ENCODE measurements at places on chromosomes 12 and 14. TPM values are rescaled to one million over a fixed set of nuclear protein-coding genes. Genes with fewer than 3 reads are reported as not detected.

The HCAR3 gene
- 12.3 TPM for total RNA-seq

DNA sequence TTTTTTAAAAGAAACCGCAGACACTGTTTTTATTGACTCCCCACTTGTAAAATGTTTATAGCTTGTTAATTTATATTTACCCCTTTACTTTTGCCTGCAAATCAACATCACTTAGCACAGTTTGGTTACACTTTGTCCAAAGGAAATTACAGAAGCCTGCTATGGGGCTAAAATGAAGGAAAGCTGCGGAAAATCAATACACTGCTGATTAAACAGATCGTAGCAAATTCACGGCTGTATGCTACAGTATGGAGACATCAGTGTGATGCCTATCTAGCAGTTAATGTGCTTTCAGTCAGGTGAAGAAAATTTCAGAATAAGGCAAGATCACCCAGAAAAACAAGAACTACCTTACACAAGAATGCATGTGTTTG is 110.0 kb downstream of the FOXG1 start:
- DNase-seq: no peak

- no peak for DNase-seq
Measured at GRCh38 chr12:27999970-28000369, 27.4 kb upstream of the PTHLH start.

The GDF3 gene
- not detected for total RNA-seq

DNA sequence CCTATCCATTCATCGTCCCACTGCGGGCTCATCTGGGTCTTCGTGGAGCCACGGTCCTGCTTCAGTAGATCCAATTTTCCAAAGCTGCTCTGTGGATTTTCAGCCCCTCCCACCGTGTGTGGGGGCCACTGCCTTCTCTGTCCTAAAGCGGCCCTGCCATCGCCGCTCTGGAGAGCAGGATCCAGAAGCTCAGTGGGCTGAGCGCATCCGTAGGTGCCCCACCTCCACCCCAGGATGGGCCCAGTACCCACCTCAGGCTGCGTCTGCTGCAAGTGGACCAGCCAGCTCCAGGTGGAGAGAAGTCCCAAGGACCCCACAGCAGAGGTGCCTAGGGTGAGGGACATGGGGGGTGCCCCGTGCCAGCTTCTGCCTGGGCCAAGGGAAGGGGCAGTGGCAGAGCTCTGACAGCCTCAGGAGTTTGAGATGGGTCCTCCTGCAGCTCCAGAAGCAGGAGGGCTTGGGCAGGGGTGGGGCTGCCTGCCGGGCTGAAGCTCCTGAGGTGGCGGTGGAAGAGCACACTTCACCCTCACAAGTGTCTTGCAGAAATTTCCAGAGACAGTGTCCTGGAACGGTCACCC is 148.1 kb upstream of the C14orf180 start:
- no peak for DNase-seq

The KLHL33 gene
- total RNA-seq: 0.26 TPM

DNA sequence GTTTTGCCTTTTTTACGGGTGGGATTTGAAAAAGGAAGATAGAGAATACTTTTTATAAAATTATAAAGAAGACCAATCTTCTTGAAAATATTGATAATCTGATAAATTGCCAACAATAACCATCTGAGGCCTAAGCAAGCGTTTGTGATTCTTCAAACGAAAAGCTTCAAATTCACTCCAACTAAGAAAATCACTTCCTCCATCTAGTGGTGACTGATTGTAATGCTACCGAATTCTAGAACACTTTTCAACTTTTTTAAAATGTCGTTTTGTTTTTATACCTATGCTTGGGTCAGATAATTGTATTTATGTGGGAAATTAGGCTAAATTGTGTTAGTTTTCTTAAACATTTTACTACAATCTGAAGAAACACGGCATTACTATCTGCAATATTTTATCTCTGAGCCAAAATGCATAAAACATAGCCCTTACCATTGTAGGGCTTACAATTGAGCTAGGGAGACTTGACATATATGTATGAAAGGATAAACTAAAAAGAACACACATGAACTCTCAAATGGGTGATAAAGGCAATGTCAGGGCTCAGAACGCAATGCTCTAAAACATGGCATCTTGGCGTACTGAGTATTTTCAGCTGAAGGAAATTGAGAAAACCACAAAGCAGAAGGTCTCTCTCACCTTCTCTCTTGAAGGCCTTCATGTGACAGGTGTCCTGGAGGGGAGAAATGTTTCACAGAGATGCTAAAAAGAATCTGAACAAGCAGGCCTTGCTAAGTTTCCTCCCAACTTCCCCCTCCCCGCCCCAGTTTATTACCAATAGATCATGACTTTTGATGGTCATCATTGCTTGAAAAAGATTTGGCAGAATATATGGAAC is 36.8 kb upstream of the G2E3 start:
- DNase-seq: no peak

DNA sequence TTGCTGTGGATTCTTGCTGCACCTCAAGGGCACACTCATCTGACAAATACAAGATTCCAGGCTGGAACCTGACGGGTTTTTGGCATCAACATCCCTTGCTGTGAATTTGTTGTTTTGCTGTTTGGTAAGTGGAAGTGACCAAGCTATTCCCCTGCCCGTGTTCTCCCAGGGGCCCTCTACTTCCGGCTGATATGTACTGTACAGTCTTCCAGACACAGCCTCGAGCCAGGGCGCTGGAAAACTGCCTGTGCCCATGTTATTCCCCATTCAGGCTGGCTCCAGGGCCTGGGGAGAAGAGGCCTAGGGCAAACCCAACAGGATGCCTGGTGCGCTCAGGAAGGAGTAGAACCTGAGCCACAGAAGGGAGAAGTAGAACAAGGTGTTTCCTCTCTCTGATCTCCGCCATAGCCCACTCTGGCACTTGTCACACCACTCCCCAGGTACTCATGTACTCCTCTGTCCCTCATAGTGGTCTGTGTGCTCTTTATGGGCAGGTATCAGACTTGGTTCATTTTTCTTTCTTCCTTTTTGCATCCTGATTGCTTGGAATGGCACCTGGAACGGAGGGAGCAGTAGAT is 67.8 kb upstream of the LTA4H start:
- DNase-seq: no peak

- DNase-seq: no peak
Measured at GRCh38 chr12:4135919-4136605, 137.5 kb upstream of the CCND2 start.

DNA sequence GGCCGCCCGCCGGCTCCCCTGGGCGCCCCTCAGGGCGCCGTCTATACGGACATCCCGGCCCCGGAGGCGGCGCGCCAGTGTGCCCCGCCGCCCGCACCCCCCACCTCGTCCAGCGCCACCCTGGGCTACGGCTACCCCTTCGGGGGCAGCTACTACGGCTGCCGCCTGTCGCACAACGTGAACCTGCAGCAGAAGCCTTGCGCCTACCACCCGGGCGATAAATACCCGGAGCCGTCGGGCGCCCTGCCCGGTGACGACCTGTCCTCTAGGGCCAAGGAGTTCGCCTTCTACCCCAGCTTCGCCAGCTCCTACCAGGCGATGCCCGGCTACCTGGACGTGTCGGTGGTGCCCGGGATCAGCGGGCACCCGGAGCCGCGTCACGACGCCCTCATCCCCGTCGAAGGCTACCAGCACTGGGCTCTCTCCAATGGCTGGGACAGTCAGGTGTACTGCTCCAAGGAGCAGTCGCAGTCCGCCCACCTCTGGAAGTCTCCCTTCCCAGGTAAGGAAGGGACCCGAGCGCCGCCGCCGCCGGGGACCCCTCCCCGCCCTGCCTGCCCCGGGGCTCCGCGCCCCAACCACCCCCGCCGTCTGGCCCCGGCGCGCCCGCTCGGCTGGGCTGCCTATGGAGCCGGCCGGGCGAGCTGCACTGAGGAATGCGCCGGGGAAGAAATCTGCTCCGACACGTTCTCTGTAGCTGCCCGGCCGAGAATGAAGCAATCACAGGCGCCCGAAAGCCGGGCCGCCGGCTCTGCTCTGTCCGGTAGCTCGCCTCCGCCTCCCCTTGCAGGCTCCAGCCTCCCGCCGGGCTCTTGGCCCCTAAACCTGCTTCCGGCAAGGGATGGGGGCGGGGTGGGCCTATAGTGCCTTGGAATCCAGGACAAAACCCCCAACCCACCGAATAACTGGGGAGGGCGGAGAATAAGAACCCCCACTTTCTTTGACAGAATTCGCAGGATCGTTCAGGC is 794 bp downstream of the HOXC13 start:
- DNase-seq: peak; percentile 71

DNA sequence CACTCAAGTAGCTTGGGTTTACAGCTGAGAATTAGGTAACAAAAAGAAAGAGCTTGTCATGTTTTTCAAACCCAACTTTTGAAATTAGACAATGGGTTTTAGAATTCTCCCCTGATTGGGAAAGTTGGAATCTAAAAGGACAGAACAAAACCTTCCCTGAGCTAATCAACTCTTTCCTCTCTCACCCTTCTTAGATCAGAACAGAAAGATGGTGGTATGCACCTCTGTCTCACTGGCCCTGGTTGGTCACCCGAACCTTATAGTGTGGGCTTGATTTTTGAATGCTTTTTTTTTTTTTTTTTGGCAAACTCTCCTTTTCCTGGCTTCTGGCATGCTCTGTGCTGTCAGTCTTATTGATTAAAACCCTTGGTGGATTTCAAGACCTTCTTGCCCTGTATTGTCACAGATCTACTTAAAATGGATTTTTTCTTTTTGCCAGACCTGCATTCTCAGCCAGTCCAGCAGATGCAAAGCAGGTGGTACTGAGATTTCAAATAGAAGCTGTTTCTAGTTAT is 251.1 kb upstream of the RMST start:
- DNase-seq: no peak

DNA sequence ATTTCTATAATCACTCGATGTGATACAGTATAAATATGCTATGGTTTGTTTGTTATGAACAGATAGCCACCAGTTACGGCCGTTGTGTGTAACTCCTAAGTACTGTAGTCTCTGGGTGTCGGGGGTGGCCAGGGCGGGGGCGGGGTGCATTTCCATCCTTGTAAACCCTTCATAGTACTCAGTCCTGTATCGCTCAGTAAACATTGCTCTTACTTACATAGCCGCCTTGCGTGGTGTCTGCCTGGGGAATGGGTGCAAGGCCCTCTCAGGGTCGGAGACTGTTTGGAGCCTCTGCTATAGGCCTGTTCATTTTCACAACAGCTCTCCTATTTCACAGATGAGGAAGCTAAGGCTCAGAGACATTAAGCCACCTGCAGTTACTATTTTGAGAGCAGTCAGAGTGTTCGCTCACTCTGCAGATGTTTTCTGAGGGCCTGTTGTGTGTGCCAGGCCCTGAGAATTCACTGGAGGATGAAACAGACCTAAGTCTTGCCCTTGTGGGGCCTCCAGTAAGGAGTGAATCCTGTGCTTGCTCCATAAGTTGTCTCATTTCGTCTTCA is 42.5 kb downstream of the JDP2 start:
- DNase-seq: no peak

- DNase-seq: no peak
Measured at GRCh38 chr14:61841145-61841544, 78.9 kb downstream of the SNAPC1 start.

DNA sequence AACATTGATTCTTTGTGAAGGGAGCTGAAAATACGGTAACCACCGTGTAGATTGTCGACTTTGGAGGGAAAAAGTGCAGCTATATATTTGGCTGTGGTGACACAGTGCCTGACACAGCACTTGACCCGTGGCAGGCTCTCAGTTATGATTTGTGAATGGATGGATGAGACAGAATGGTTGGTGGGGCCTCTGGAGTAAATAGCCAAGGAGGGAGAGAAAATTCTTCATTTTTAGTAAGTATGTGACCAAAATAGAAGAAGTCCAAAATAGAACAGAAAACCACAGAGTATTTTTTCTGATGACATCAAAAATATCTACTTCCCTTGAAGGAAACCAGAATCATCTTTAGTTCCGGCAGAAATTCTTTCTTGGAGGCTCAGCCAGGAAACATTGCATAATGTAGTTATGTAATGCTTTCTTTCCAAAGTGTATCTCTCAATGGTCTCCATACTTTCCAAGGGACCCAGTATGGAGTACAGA is 82.0 kb upstream of the WSCD2 start:
- no peak for DNase-seq

DNA sequence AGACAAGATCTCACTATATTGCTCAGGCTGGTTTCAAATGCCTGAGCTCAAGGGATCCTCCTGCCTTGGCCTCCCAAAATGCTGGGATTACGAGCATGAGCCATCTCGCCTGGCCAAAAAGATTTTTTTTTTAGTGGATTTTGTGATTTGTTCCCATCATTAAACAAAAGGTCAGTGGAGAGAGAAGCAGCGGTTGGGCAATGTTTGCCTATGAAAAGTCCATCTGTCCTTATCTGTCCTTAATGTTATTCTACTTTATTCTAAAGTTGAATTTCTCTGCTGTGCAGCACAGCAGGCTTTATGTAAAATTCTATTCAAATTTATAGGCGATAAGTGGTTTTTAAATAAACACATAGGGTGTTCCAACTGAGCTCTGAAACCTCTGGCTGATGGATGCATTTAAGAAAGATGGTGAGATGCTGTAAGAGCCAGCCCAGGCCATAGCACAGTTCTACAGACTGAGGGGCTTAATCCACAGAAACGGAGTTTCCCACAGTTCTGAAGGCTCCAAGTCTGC is 18.8 kb downstream of the HCAR2 start:
- DNase-seq: no peak

The TTC7B gene
- 68.8 TPM for total RNA-seq

GRCh38 chr12:76311796-76312195 is 36.4 kb downstream of the BBS10 start:
- DNase-seq: no peak

- DNase-seq: no peak
Measured at GRCh38 chr14:49851813-49852212, 775 bp downstream of the NEMF start.

GRCh38 chr14:78697341-78697740 is 527.2 kb downstream of the NRXN3 start:
- no peak for DNase-seq

- peak; percentile 97 for DNase-seq
Measured at GRCh38 chr12:133037207-133038005, at the start of gene ZNF84. Gene ZNF84, plus strand, starts transcription at chr12:133037509. Its CDS starts 3,959 bp downstream, at chr12:133041468.

DNA sequence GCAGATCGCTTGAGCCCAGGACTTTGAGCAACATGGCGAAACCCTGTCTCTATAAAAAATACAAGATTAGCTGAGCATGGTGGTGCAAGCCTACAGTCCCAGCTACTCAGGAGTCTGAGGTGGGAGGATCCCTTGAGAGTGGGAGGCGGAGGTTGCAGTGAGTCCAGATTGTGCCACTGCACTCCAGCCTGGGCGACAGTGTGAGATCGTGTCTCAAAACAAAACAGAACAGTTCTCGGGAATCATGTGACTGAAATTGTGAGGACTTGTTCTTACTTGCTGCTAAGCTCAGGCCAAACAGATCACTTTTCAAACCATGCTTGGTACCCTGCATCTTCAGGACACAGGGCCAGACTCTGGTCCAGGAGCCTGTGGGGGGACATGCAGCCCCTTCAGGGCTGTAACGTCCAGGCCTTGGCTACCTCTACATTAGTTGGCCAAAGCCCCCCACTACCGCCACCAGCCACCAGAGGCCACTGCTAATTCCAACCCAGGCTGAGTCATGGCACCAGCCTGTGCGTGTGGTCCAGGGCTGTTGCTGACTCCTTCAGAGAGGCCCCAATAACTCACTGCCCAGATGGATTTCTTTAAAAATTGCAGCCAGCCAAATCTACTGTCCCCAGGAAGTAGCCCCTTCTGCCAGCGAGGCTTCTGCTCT is 33.4 kb upstream of the SYNDIG1L start:
- DNase-seq: peak; percentile 39

GRCh38 chr12:58633479-58633878 is 286.8 kb downstream of the LRIG3 start:
- no peak for DNase-seq

The SPTSSA gene
- total RNA-seq: 26.8 TPM

The IL31 gene
- not detected for total RNA-seq

The MUCL1 gene
- not detected for total RNA-seq

The ASCL1 gene
- total RNA-seq: not detected

- no peak for DNase-seq
Measured at GRCh38 chr12:101743242-101743641, 4.0 kb upstream of the SYCP3 start.

The PALS1 gene
- 36.8 TPM for total RNA-seq

The KRT83 gene
- not detected for total RNA-seq
